Stimulated activated CD8-positive, alpha-beta memory T cell treated with anti-CD3 and anti-CD28 coated beads, Interleukin-7, amount 100 ng/mL, for 48 hours (primary cell): ENCODE measurements at places on chromosomes 3 and 15.

- no peak for DNase-seq
Observed at GRCh38 chr3:172040078-172040980, 951 bp downstream of the FNDC3B start.

GRCh38 chr3:100087198-100087597, 27.1 kb downstream of the FILIP1L start:
- DNase-seq = no peak

DNA sequence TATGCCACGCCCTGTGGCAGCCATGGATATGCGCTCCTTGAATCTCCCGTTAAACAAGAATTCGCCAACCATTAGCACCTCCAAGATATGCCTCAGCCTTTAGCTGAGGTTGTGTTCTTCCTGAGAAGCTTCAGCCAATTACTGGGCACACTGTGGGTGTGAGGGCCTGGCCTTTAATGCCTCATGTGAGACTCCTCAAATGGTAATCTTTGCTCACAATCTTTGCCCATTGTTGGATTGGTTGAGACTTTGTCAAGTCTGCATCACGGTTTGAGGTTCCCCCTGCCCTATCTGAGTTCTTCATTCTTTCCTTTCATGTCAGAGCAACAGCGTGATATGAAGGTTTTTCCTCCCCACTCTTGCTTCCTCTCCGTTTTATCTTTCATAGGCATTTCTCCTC, 108.1 kb upstream of the CCDC54 start:
- DNase-seq = no peak

DNA sequence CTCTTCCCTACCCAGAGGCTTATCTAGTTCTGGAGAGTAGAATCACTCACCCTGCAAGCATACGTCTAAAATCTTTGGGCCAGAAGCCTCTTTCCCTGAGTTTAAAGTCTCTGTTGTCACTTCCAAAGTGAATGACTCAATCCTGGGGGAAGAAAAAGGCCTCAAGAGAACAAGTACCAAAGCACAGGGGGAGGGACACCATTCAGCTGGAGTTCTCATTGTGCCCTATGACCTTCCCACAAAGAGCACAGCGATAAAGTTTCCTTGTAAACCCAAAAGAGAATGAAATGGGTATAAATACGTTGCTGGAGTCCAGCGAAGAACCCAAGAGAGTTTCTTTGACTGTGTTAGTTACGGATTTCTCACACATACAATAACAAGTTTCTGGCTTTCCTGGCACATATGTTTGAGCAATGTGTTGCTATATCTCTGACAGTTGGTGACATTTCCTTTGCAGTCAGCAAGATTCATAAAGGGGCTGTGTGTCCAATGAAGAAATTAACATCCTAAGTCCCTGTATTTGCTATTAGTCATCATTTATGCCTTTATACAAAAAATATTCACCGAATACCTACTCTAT, 107.3 kb upstream of the PTPRG start:
- no peak for DNase-seq

DNA sequence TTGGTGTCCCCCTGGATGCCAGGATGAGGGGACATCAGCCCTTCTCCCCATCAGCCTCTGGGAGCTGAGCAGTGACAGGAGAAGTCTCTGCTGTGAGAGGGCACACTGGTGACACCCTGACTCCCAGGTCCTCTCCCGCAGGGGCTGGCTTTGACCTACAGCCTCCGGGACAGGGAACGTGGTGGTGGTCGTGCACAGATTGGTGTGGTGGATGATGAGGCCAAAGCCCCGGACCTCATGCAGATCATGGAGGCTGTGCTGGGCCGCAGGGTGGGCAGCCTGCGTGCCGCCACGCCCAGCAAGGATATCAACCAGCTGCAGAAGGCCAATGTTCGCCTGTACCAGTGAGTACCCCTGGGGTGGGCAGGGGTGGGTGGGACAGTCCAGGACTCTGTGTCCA, 6.8 kb downstream of the VILL start:
- no peak for DNase-seq

GRCh38 chr3:185988816-185989175, 51.0 kb upstream of the TRA2B start:
- DNase-seq = no peak

DNA sequence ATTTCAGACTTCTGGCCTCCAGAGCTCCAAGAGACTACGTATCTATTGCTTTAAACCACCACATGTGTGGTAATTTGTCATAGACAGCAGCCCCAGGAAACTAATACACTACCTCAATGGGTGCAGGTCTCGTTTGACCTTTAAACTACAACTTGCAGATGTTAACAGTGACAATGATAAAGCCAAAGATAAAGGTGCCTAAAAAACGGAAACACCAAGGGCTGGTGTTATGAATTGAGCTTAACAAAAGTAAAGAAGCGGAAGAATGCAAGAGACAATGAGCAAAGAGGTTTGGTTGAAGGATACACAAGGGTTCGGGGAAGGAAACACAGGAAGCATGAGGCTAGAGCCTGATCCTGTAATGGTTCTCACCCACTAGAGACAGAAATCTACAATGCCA, 50.8 kb downstream of the RFTN1 start:
- DNase-seq = no peak

- no peak for DNase-seq
Observed at GRCh38 chr15:81014446-81015093, 13.8 kb downstream of the TLNRD1 start.

DNA sequence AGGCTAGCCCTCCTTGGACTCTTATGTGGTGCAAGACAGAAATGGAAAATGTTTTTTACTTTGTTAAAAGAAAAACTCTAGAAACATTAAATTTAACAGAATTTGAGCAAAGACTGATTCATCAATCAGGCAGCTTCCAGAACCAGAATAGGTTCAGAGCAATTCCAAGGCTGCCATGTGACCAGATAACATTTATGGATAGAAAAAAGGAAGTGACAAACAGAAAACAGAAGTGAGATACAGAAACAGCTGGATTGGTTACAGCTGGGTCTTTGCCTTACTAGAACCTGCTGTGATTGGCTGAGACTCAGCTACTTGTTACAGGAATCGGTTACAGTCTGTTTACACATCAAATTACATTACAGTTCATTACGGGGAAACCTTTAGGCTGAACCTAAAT, 22.5 kb upstream of the OTOL1 start:
- DNase-seq = no peak

DNA sequence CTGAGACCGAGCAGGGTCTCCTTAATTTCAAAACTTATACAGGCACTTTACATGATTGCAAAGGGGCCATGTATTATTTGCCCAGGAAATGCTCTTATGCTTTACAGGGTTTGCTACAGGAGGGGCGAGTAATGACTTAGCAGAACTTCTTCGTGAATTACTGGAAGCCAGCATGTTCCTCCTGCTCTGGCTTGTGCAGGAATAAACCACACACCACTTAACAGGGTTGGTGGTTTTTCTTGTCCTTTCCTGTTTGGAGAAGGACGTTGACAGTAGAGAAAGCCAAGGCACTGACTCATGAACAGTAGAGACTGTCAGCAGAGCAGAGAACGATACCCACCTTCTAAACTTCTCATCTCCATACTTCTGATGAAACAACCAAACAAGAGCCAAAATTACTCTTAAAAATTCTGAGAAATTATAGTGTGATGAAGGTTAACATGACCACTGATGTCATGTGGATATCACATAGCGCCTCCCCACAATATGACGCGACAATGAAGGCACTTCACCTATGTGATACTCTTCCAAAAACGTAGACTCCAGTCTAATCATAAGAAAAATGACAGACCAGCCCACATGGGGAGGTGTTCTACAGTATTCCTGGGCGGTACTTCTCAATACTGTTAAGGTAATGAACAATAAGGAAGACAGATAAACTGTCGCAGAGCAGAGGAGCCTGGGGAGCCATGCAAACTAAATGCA, 24.7 kb upstream of the MCTP2 start:
- no peak for DNase-seq
